Jurkat, Clone E6-1 (cell line): ENCODE measurements at places on chromosomes 11 and 22.

GRCh38 chr11:22779850-22780249 is 49.8 kb downstream of the SVIP start:
- no peak for DNase-seq

GRCh38 chr11:57547854-57548377 is 10.5 kb downstream of the SMTNL1 start:
- no peak for DNase-seq

- DNase-seq = no peak
These were observed 39.9 kb downstream of the SERGEF start for GRCh38 chr11:17972987-17973386.

DNA sequence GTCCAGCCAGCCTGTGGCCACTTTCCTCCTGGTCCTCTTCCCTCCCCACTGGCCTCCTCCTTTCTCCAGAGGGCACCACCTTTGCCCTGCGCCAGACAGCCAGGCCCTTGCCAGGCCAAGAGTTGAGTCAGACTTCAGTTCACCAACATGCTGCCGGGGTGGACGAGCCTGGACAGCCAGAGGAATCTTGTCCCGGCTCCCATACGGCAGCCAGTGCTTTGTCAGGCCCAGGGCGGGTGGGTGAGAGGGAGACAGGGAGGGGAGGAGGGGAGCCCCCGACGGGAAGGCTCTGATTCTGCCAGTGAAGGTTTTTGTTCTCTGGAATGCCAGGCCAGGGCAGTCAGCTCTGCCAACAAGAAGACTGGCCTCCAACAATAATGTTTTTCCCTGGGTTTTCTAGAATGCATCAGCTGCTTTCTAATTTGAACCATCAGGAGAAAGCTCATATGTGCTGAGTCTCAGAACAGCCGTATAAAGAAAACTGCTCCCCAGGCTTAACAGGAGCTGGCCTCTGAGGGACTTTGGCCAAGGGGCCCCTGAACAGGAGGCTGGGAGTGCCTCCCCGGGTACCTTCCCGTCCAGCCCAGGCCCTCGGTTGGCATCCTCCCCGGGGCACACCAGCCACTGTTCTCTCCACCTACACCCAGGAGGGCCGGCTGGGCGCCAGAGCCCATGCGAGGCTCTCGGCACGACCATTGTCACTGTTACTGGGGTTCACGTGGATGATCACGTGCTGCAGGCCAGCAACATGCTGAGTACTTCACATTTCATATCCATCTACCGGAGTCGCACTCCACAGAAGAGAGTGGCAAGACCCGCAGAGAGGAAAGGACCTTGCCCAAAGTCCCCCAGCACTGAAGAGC is 28.6 kb downstream of the LIF start:
- DNase-seq = no peak

- DNase-seq = no peak
These were observed 101.9 kb downstream of the MRTFA start for GRCh38 chr22:40534379-40535188.

GRCh38 chr11:60988658-60989057 is 17.2 kb downstream of the CD6 start:
- DNase-seq = no peak

DNA sequence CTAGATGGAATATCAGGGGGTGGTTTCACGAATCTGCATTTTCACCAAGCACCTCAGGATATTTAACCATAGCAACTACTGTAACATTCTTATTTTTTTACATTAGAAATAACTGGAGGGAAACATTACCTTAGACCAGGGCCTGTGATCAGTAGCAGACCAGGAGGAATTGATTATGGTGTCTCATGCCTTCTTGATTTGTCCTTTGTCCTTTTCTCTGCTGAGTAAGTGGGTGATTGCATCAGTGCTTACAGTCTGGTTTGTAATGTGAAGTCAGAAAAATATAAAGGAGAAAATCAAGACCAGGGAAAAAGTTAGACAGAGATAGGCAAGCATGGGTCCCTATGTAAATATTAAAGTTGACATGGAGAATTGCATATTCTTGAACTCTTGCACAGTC is 703.3 kb downstream of the NELL1 start:
- no peak for DNase-seq
